ENCODE measurements at places on chromosomes 11 and 22. TPM values are rescaled to one million over a fixed set of nuclear protein-coding genes. Genes with fewer than 3 reads are reported as not detected.
A peak's percentile ranks its signal among the peaks of the same experiment; 100 is the strongest.

Gene PPP6R3
- 31.5 TPM for polyA plus RNA-seq

GRCh38 chr11:116033931-116034553 is 529.8 kb upstream of the CADM1 start:
- H3K27me3 ChIP-seq: peaks cover 6% of the 10 kb centered on the region
- no peak for DNase-seq
- no peak overlapping the region for H3K4me3 ChIP-seq
- H3K36me3 ChIP-seq: no peaks in the 10 kb centered on the region
- H3K27ac ChIP-seq: no peak overlapping the region

Gene WDR74
- 28.9 TPM for polyA plus RNA-seq

Gene OR51E2
- polyA plus RNA-seq: 0.43 TPM

Gene SYCE3
- polyA plus RNA-seq: 1.5 TPM

Gene KDM4D
- polyA plus RNA-seq: 0.46 TPM

DNA sequence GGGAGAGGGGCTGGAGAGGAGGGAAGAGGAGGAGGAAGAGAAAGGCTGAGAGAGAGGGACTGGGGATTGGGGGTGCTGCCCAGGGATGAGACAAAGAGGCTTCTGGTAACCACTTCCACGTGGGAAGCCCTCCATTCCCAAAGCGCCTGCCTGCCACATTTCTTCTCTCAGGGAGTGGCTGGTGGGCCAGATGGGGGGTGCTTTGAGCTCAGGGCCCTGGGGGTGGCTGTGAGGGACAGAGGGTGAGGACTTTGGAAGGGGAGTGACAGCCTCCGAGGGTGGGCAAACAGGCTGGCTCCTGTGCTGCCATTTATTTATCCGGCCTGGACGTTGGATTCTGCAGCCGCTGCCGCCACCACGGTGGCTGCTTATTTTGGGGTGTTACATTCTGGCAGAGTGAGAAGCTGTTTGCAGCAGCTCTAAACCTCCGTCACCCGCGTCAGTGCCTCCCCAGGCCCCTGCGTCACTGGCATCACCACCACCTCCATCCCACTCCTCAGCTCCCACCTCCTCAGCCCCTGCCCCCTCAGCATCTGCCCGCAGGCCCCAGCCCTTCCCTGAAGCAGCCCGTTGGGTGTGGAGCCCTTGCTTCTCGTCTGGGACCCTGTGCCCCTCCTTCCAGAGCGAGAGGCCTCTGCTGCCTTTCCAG is 1.6 kb downstream of the RTN4RL2 start:
- peaks cover 78% of the 10 kb centered on the region for H3K27me3 ChIP-seq
- no peak for DNase-seq
- H3K4me3 ChIP-seq: no peak overlapping the region
- H3K36me3 ChIP-seq: no peaks in the 10 kb centered on the region

GRCh38 chr11:61173456-61173855 is 12.2 kb upstream of the VPS37C start:
- no peak overlapping the region for H3K4me3 ChIP-seq
- DNase-seq: no peak
- no peaks in the 10 kb centered on the region for H3K36me3 ChIP-seq
- no peaks in the 10 kb centered on the region for H3K27me3 ChIP-seq
- H3K27ac ChIP-seq: no peak overlapping the region

Gene C1QTNF4
- 0.50 TPM for polyA plus RNA-seq

- no peak overlapping the region for H3K27ac ChIP-seq
- H3K27me3 ChIP-seq: peaks cover 35% of the 10 kb centered on the region
- no peaks in the 10 kb centered on the region for H3K36me3 ChIP-seq
- no peaks in the 10 kb centered on the region for H3K4me1 ChIP-seq
These were observed 140.6 kb upstream of the CADM1 start for GRCh38 chr11:115644856-115645255.

DNA sequence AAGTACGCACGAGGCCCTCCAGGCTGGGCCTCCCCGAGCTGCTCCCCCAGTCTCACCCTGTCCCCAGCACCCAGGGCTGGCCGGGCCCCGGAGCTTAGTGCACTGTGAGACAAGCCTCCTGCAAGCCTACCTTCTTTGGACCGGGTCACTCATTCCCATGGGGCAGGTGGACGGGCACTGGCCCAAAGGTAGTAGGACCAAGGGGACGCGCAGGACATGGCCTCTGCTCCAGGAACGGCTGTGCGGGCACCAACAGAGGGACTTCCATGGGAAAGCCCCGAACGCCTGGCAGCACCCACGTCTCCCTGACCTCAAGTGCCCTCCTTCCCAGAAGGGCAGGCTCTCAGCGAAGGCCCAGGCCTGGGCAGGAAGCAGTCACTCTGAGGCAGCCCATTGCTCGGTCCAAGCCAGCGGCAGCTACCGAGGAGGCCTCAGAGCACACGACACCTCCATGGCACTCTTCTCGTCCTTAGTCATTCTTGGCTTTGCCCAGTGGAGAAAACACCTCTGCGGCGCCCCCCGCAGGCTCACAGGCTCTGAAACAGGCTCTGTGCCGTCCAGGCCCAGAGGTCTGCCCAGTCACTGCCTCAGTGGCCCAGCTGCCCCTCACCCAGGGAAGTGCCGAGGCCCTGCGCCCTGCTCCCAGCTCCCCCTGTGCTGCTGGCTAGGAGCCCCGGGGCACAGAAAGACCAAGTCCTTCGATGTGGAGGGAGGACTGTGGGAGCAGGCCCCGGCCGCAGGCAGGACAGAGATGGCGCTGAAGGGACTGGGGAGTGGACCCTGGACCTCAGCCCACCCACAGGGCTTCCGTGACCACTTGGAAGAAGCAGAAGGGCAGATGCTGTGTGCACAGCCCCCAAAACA is 3.8 kb downstream of the MOB2 start:
- no peaks in the 10 kb centered on the region for H3K36me3 ChIP-seq
- no peak overlapping the region for H3K4me3 ChIP-seq
- no peaks in the 10 kb centered on the region for H3K27me3 ChIP-seq
- H3K4me1 ChIP-seq: no peaks in the 10 kb centered on the region
- DNase-seq: no peak

GRCh38 chr11:86630229-86630981 is 42.0 kb downstream of the ME3 start:
- H3K4me1 ChIP-seq: no peaks in the 10 kb centered on the region
- no peak overlapping the region for H3K27ac ChIP-seq
- DNase-seq: no peak
- no peaks in the 10 kb centered on the region for H3K36me3 ChIP-seq
- no peak overlapping the region for H3K4me3 ChIP-seq

Gene P4HA3
- polyA plus RNA-seq: 2.3 TPM

DNA sequence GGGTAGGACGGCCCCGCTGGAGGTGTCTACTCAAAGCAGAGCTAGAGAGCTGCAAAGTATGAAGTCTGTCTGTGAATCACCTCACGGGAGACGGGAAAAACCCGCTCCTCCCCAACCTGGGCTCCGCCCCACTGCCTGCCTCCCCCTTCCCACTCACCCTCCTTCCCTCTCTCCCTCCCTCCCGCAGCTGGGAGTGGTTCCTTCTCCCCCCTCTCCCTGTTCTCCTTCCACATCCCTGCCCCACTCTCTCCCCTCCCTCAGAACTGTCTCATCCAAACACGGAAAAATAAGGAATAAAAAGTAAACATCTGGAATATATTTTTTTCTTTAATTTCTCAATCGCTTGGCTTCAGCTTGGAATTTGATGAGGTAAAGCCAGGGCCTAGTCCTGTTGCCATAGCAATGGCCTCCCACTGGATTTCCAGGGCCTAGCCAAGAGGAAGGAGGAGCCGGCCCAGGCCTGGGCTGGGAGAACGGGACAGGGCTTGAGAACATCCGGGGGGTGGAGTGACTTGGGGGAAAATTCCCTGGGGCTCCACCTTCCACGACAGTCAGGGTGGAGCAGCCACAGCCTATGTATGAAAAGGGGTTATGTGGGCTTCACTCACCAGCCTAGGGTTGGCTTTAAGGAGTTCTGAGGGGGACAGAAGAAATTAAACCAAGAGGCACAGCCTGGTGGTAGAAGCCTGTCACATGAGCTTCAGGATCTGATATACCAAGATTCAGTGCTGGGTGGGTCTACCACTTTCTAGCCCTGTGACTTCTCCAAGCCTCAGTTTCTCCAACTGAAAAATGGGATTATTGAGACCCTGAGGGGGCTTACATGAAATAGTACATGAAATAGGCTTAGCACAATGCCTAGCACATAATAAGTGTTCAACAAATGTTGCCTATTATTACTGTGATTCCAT is 2.2 kb downstream of the TNKS1BP1 start:
- peaks cover 44% of the 10 kb centered on the region for H3K4me1 ChIP-seq
- peaks cover 2% of the 10 kb centered on the region for H3K36me3 ChIP-seq
- DNase-seq: peak; percentile 96
- no peaks in the 10 kb centered on the region for H3K27me3 ChIP-seq

Gene OVOL1
- polyA plus RNA-seq: 20.8 TPM

Gene MAJIN
- polyA plus RNA-seq: not detected

DNA sequence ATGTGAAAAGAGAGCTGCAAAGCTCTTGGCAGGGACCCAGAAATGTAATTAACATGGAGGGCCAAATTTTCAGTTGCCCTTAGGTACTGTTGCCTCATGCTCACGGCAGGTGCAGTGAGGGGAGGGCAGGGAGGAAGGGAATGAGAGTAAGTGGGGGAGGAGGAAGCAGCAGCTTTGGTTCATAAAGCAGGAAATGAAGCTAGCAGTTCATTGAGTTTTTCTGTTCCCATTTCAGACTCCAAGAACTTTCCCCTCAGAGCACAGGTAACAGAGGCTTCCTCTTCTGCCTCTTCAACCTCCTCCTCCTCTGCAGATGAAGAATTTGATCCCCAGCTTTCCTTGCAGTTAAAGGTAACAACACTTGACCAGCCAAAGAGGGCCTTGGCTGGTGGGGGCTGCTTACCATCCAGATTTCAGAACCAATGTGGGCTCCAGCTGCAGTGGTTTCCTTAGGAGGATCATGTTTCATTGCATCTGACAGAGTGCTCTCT is 57.9 kb upstream of the PARVA start:
- H3K4me1 ChIP-seq: peaks cover 6% of the 10 kb centered on the region
- H3K27ac ChIP-seq: peak overlapping the region; percentile 82
- no peaks in the 10 kb centered on the region for H3K36me3 ChIP-seq
- no peak overlapping the region for H3K4me3 ChIP-seq

Gene PRPF19
- polyA plus RNA-seq: 18.5 TPM

GRCh38 chr11:104618954-104619353 is 279.3 kb downstream of the CASP12 start:
- no peak overlapping the region for H3K4me3 ChIP-seq
- H3K27me3 ChIP-seq: no peaks in the 10 kb centered on the region
- no peak for DNase-seq
- no peaks in the 10 kb centered on the region for H3K36me3 ChIP-seq
- no peak overlapping the region for H3K27ac ChIP-seq

- no peaks in the 10 kb centered on the region for H3K36me3 ChIP-seq
- peak; percentile 14 for DNase-seq
- no peaks in the 10 kb centered on the region for H3K4me1 ChIP-seq
- no peaks in the 10 kb centered on the region for H3K27me3 ChIP-seq
- no peak overlapping the region for H3K4me3 ChIP-seq
- no peak overlapping the region for H3K27ac ChIP-seq
These were observed 94.4 kb upstream of the CHRM4 start for GRCh38 chr11:46485856-46486443.

GRCh38 chr11:16410479-16410878 is 54.1 kb upstream of the SOX6 start:
- H3K27ac ChIP-seq: no peak overlapping the region
- H3K4me3 ChIP-seq: no peak overlapping the region
- no peaks in the 10 kb centered on the region for H3K4me1 ChIP-seq
- H3K36me3 ChIP-seq: no peaks in the 10 kb centered on the region

GRCh38 chr11:110128161-110128560 is 35.0 kb downstream of the ZC3H12C start:
- H3K27ac ChIP-seq: peak overlapping the region; percentile 38
- no peak for DNase-seq
- peaks cover 13% of the 10 kb centered on the region for H3K4me1 ChIP-seq
- no peaks in the 10 kb centered on the region for H3K27me3 ChIP-seq
- H3K4me3 ChIP-seq: no peak overlapping the region

Gene KRTAP5-11
- not detected for polyA plus RNA-seq

Gene CARD10
- polyA plus RNA-seq: 31.2 TPM

Gene MS4A6A
- 1.4 TPM for polyA plus RNA-seq

Gene SLC5A4
- not detected for polyA plus RNA-seq

Gene RIC3
- polyA plus RNA-seq: 3.6 TPM

Gene WT1
- 0.37 TPM for polyA plus RNA-seq

DNA sequence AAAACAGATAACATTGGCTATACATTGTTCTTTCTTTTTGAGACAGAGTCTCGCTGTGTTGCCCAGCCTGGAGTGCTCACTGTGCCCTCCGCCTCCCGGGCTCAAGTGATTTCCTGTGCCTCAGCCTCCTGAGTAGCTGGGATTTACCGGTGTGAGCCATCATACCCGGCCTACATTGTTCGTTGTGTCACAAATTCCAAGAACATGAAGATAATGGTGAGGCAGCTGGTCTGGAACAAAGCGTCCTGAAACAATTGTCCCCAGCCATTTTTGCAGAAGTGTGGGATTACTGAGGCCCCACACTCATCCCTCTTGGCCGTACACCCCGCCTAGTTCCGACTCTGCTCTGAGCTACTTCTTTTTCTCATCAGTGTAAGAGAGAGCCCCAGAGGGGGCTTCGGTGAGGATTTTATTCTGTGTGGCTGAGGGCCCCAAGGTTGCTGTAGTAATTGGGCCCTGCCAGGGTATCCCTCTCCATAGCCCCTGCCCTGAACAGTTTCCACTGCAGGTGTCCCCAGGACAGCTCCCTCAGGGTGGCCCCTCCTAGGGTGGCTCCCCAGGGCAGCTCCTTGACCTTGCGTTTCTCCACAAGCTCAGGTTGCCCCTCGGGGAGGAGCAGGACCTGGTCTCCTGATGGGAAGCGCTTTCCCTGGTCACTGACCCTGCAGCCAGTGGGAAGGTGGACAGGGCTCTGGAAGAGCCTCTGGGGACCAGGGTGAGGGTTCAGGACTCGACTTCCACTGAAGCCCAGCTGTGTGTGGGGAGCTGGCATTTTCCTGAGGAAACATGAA is 13.1 kb upstream of the ARSA start:
- no peak overlapping the region for H3K27ac ChIP-seq
- peaks cover 25% of the 10 kb centered on the region for H3K27me3 ChIP-seq
- H3K4me3 ChIP-seq: no peak overlapping the region

GRCh38 chr11:75931124-75931523 is 116.1 kb downstream of the UVRAG start:
- H3K4me3 ChIP-seq: no peak overlapping the region
- peaks cover 4% of the 10 kb centered on the region for H3K4me1 ChIP-seq
- H3K27me3 ChIP-seq: no peaks in the 10 kb centered on the region
- no peaks in the 10 kb centered on the region for H3K36me3 ChIP-seq

- H3K36me3 ChIP-seq: no peaks in the 10 kb centered on the region
- H3K4me3 ChIP-seq: no peak overlapping the region
- no peaks in the 10 kb centered on the region for H3K27me3 ChIP-seq
These were observed 92.3 kb upstream of the ZC3H12C start for GRCh38 chr11:110000850-110001249.

Gene IGSF9B
- polyA plus RNA-seq: 0.65 TPM

- peak overlapping the region; percentile 83 for H3K4me3 ChIP-seq
- H3K4me1 ChIP-seq: peaks cover 11% of the 10 kb centered on the region
- no peaks in the 10 kb centered on the region for H3K36me3 ChIP-seq
- H3K27ac ChIP-seq: peak overlapping the region; percentile 99
- DNase-seq: no peak
- no peaks in the 10 kb centered on the region for H3K27me3 ChIP-seq
These were observed 1.9 kb downstream of the FBXO7 start for GRCh38 chr22:32476281-32477195.

Gene NOX4
- polyA plus RNA-seq: 5.5 TPM

Gene TECTA
- polyA plus RNA-seq: 0.17 TPM
